ENCODE measurements at places on chromosomes 5 and 9.

- DNase-seq = peak; percentile 76
These were observed 23.4 kb upstream of the ZBTB43 start for GRCh38 chr9:126781186-126782052.

DNA sequence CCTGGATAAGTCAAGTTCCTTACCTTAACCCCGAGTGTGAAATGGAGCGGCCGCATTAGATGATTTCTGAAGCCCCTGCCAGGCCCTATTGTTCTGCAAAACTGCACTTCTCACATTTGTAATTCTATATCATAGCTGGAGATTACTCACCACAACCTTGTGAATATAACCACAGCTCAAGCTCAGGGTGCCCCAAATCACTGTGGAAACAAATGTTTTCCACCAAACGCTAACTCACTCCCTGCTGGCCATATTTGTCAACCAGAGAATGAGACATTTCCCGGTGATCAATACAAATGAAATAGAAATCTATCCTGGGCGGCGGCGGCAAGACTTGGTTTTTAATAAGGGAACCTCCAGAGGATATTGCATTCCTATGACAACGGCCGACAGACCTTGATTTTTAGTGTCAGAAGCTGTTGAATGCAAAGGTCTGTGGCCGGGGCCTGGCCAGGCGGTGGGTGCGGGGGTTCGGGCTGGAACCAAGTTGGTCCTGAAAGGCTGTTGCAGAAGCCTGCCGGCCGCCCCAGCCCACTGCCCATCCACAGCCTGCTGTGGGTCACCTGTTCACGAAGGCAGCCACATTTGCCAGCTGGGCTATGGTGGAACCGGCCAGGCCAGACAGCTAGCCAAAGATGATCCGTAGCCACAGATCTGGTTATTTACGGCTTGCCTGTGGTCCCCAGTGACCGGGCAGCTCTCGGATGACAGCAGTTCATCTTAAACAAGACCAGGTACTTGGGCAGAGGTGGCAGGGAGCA lies 93.9 kb upstream of the LMX1B start:
- no peak for DNase-seq

GRCh38 chr5:137245438-137245837 lies 253.7 kb downstream of the SPOCK1 start:
- DNase-seq = no peak

- peak; percentile 86 for DNase-seq
These were observed 18.3 kb upstream of the TERT start for GRCh38 chr5:1312993-1313833.

DNA sequence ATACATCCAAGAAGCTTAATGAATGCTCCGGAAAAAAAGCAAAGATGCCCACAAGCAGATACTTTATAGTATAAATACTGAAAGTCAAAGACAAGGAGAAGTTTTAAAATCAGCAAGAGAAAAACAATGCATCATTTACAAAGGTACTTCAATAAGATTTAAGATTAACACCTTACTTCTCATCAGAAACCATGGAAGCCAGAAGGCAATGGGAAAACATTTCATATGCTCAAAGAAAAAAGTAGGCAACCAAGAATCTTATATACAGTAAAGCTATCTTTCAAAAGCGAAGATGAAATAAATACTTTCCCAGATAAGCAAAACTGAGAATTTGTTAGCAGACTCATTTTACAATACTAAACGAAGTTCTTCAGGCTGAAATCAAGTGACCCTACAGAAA lies 51.1 kb downstream of the ABHD17B start:
- DNase-seq = no peak

GRCh38 chr9:135926402-135927194 lies 19.3 kb upstream of the CAMSAP1 start:
- DNase-seq = no peak

- DNase-seq = no peak
These were observed 55.6 kb downstream of the CMYA5 start for GRCh38 chr5:79745255-79745654.

- DNase-seq = no peak
These were observed 262.7 kb downstream of the YTHDC2 start for GRCh38 chr5:113776168-113776567.

DNA sequence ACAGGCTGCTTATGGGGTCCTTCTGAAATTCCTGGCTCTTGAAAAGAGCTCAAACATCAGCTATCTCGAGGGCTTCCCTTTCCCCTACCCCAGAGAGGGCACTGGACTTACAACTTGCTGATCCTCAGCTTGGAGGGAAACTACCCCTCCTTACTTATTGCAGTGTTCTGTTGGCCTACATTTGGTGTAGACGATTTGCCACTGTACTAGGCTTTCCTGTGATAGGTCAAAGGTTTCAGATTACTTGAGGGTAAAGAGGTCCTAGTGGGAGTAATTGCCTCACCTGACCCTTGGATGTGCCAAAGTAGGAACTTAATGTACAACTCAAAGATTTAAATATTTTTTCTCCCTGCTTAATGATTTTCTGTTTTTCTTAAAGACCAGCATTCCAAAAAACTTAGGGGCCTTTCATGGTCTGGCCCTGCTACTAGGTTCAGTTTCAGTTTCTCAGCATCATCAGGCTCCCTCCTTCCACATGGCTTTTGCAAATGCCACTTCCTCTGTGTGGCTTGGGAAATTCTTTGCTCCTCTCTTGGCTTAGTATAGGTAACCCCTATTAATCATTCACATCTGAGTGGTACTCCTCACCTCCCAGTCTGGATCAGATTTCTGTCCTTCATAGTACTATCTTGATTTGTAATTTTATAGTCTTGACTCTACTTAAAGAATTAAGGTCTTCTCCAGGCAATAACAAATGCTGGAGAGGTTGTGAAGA lies 32.4 kb downstream of the CYSTM1 start:
- DNase-seq = no peak

All from NCI-H2081 (cell line).